ENCODE measurements at places on chromosomes 5 and 9.

- peak; percentile 18 for DNase-seq
Measured at GRCh38 chr5:96687812-96688453, 25.8 kb downstream of the CAST start.

GRCh38 chr5:95644351-95645042 lies 2.1 kb upstream of the RFESD start:
- peak; percentile 73 for DNase-seq

DNA sequence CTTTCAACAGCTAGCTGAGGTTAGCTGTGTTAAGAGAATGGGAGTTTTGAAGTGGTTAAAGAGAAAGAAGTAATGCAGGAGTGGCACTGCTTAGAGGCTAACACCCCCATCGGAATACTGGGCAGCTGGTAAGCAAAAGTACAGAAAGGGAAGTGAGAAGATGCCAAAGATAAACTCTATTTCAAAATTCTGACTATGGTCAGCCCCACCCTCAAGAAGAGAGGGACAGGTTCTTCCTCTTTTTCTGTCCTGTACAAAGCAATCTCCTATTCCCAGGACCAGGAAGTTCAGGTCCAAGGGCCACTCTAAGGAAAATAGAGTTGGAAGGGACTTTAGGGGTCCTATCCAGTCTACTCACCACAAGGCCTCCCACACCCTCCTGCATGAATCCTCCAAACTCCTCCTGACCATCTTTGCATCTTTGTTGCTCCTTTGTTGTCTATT lies 45.9 kb upstream of the JAK2 start:
- peak; percentile 80 for DNase-seq

DNA sequence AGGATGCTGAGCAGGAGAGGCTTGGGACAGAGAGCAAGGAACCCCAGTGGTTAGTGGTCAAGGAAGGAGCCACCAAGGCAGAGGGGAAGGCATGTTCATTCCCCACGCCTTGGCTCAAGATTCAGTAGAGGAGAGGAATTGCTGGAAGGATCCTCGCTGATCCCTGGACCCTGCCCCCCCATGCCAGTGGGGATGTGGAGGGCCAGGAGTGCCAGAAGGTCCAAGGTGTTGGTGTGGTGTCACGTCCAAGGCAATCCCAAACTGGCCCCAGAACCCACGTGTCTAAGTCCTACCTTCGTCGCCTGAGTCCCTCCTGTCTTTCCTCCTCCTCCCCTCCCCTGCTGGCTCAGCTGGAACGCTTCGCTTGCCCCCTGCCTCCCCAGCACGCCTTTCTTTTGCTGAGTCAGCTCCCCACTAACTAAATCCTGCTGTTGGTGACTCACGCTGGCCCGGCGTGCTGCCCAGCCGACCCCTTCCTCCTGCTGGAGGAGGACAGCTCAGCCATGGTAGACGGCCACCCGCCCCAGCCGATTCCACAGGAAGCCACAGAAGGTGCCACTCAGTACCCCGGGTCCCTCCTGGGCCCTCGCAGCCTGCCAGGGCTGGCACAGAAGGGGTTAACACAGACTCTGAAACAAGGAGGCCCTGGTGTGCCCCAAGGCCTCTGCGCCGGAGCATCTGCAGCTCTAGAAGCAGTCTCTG lies 37.6 kb upstream of the ORM1 start:
- DNase-seq, result no peak

DNA sequence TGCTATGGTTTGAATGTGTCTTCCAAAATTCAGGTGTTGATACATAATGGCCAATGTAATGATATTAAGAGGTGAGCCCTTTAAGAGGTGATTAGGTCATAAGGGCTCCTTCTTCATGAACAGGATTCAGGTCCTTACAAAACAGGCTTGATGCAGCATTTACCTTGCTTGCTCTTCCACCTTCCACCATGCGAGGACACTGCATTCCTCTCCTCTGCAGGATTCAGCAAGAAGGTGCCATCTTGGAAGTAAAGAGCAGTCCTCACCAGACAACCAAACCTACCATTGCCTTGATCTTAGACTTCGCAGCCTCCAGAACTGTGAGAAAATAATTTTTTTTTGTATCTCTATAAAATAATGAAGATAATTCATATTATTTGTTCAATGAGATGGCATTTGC lies 314.0 kb upstream of the SMARCA2 start:
- DNase-seq, result no peak

- no peak for DNase-seq
Measured at GRCh38 chr9:74974558-74974957, 21.8 kb upstream of the C9orf40 start.

DNA sequence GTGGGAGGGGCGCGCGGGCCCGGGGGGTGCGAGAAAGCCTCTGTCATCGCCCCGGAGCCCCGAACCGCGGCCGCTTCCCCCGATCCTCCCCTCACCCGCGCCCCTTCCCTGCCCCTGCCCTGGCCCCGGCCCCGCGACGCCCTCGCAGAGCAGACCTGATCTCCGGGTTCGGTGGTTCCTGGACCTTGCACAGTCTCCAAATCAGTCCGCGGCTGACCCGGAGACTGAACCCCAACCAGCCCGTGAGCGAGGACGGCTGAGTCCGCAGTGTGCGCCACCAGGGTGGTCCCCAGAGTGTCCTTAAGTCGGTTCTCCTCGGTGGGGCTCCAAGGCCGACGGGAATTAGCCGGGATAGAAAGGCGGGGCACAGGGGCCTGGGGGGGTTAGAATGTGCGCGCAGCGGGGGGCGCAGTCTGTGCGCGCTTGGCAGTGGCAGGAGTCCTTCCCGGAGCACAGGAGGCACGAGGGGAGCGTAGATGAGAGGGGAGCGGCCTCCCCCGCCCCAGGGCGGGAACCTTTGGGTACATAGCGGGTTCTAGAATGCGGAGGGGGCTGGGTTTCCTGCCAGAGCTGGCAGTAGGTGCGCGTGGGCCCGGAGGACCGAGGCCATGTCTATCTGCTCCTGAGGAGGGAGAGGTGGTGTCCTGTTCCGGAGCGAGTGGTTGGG lies 779 bp downstream of the PKN3 start:
- no peak for DNase-seq

- no peak for DNase-seq
Measured at GRCh38 chr5:113123618-113124017, 147.0 kb downstream of the DCP2 start.

- DNase-seq, result no peak
Measured at GRCh38 chr9:34010979-34011378, 37.7 kb downstream of the UBAP2 start.

GRCh38 chr9:68643901-68644809 lies 60.9 kb upstream of the PIP5K1B start:
- no peak for DNase-seq

GRCh38 chr5:61578858-61579503 lies 246.9 kb downstream of the ZSWIM6 start:
- DNase-seq, result no peak

- DNase-seq, result no peak
Measured at GRCh38 chr5:178224403-178224802, 8.2 kb downstream of the PHYKPL start.

- no peak for DNase-seq
Measured at GRCh38 chr5:31783731-31784130, 144.8 kb downstream of the PDZD2 start.

DNA sequence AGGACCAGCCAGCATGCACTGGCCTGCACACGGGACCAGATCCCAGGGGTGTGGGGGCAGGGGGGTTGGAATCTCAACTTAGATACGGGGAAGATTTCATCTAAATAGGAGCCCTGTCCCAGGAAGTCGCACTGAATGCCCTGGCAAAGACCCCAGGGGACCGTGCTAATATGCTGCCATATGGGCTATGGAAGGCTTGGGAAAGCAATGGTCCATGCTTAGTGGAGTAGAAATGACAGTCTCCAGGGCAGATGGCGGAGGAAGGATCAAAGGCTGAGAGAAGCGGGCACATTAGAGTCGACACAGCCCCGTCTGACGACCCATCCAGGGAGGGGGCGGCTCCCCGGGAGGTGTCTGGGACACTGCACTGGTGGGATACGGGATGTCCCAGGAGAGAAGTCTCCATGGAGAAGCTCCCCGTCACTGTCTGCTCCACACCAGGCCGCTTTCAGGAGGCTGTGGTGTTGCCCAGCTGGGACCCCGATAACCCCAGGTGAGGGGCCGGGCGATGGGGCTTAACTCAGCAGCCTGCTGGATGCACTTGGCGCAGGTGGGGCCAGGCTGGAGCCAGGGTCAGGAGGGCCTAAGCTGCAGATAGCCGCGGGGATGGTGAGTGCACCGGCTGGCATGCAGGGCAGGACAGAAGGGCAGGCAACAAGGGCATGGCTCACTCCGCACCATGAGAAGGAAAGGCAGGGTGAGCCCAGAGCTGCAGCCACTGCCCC lies 377.7 kb upstream of the IRX1 start:
- no peak for DNase-seq

- no peak for DNase-seq
Measured at GRCh38 chr5:142186514-142186856, 77.9 kb downstream of the NDFIP1 start.

DNA sequence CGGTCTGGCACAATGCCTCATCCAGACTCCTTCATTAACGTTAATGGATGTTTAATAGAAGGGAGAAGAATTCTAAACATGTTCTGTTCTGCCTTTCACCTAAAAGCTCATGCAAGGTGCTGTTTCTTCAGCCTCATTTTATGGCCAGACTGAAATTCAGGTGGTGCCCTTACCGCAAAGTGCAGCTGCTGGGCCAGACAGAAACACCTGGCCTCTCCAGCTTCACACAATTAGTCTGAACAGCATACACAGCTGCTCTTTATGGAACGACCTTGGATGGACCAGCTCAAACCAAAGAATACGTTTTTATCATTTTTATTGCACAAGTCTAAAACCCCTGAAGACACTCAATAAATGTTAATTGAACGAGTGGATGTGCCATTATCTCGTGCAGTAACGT lies 4.6 kb downstream of the SNCAIP start:
- DNase-seq, result no peak

DNA sequence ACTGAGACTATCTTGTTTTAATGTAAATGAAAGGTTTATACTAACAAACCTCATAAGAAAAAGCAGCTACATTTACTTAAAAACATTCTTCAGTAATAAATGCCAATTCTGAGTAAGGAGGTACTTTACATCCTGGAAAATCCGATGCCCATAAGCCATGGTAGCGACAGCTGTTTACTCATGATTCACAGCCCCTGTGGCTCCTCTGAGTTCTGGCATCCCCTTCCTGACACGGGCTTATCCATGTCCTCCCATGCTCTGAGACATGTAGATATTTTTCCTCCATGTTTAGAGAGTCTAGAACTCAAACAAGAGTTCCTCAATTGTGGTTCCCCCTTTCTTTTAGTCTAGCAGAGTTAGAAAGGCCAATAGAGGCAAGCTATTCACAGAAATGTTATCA lies 63.1 kb upstream of the DEPDC1B start:
- DNase-seq, result no peak

GRCh38 chr9:137664676-137665075 lies 45.9 kb downstream of the EHMT1 start:
- DNase-seq, result no peak

GRCh38 chr5:142978726-142979125 lies 208.5 kb downstream of the ARHGAP26 start:
- no peak for DNase-seq

- peak; percentile 58 for DNase-seq
Measured at GRCh38 chr9:91162311-91162710, 199.4 kb downstream of the AUH start.

DNA sequence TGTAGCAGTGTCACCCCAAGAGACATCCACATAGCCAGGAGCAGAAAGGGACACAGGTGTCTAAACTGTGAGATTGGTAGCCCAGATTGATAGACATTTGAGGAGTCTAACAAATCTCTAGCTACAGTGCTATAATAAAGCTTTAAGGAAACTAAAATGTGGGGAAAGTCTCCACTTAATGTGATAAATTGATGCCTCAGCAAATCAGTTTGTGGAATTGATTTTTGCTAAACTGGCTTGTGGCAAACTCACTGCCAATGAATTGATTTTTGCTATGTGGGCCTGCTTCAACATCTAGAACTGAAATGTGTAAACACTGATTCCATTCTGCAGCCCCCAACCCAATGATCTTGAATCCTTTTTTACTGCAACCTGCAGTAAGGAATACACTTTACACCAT lies 16.8 kb upstream of the MAP3K1 start:
- no peak for DNase-seq

- no peak for DNase-seq
Measured at GRCh38 chr5:116733991-116734975, 159.7 kb upstream of the SEMA6A start.

- no peak for DNase-seq
Measured at GRCh38 chr9:123347289-123348060, 8.5 kb upstream of the CRB2 start.

- no peak for DNase-seq
Measured at GRCh38 chr5:143045062-143045461, 274.9 kb downstream of the ARHGAP26 start.

DNA sequence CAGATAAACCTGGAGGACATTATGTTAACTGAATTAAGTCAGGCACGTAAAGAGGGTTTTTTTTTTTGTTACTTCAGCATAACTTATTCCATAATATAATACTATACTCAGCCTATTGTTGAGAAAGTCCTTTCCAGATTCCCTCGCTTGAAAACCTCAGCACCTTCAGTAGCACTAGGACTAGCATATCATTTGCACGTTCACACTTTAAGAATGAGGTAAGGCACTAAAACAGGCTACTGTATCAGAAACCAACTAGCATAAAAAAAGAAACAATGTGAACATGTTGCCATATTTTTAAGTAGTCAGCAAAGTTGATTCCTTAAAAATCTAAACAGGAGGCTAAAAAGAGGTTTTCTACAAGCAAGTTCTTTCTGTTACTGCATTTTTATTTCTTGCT lies 504.0 kb downstream of the PTPRD start:
- no peak for DNase-seq

DNA sequence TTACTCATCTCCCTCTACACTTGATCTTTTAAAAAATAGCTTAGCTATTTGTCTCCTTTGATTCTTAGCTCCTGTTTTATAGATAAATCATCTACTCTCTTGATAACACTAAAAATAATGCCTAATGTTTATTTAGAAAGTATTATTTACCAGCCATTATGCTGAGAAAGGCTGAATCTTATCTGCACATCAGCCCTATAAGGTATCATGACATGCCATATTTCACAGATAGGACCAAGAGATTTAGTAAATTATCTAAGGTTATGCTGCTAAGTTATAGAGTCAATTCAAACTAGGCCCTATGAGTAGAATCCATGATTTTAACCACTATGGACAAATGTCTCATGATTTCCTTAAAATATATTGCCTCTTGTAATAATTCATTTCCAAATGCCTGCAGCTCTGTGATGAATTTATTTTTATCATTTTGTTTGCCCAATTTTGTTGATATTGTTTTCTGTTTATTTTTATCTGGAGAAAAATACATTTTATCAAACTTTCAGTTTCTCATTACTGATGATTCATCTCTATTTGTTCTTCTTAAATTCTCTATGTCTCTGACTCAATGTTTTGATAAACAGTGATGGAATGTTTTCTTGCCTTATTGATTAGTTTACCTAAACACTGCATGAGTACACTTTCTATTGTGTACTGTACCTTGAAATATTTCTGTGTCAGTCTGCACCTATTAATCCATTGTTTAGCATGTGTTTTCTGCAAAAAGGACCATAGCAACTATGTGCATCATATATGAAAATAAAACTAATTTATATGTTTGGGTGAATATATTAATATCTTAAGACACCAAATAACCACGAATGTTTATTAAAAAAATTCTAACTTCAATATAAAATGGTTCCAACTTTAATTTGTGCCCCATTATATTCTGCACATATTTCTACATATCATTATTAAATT lies 300.8 kb downstream of the CDH9 start:
- DNase-seq, result no peak

GRCh38 chr5:139863361-139863760 lies 67.8 kb downstream of the PSD2 start:
- DNase-seq, result no peak

Measured in T-helper 1 cell (primary cell).